T-helper 17 cell (primary cell): ENCODE measurements at places on chromosomes 3 and 15.

DNA sequence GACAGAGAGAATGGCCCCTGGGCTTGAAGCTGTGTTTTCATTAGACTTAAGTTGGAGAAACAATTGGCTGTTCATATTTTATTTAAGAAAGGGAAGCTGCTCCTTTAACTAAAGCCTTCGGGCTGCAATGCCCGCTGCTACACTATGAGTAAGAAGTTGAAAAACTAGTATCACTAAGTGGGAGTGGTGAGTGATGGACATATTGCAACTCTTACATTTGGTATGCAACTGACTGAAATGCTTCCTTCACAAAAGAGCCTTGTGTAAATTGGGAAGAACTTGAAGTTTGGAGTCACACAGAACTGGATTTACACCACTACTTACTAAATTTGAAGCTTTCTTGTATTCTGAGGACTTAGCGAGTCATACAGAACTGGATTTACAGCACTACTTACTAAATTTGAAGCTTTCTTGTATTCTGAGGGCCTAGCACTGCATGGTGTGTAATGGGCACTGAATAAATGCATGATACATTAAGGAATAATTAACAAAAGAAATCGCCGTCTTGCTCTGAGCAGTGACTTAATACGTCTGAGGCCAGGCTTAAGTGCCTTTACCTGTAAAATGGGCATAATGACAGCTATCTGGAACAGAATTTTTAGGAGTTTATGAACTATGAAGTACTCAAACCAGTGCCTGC is 149.5 kb downstream of the RYR3 start:
- no peak for DNase-seq

- no peak for DNase-seq
Observed at GRCh38 chr3:18247776-18248310, 177.3 kb downstream of the SATB1 start.

DNA sequence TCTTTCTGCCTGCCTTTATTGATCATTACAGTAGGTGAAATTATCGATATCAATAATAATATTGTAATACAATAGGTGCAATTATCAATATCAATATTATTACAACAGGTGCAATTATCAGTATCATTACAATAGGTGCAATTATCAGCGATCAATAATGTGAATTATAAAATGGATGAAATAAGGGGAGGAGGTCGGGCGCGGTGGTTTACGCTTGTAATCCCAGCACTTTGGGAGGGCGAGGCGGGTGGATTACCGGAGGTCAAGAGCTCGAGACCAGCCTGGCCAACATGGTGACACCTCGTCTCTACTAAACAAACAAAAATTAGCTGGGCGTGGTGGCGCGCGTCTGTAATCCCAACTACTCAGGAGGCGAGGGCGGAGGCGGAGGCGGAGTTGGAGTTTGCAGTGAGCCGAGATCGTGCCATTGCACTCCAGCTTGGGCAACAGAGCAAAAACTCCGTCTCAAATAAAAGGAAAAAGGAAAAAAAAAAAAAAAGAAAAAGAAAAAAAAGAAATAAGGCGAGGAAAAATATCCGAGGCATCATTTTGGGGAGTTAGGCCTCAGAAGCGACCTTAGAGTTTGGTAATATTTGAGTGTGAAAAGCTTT is 611 bp upstream of the BNIP2 start:
- DNase-seq = peak; percentile 43

GRCh38 chr3:149371001-149371722 is 6.3 kb downstream of the TM4SF1 start:
- no peak for DNase-seq

GRCh38 chr3:57127891-57128518 is 37.1 kb downstream of the IL17RD start:
- DNase-seq = no peak

DNA sequence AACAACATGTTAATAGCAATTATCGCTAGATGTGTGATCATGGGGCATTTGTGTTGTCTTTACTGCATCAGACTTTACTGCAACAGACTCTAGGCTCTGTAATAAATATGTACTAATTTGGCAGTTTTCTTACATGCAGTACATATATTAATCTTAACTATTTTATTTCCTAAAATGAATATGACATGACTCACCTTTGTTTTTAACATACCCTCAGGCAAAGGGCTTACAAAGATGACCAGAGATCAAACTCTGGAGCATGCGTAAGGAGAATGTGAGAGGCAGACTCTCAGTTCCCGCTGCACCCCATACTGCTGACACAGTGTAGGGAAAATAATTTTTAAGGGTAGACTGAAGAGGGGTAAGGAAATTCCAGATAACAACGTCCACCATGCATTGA is 7.2 kb upstream of the FAM174B start:
- no peak for DNase-seq

GRCh38 chr15:52924630-52925029 is 134.5 kb upstream of the ONECUT1 start:
- no peak for DNase-seq

- no peak for DNase-seq
Observed at GRCh38 chr3:141853081-141853601, 23.3 kb upstream of the ATP1B3 start.

DNA sequence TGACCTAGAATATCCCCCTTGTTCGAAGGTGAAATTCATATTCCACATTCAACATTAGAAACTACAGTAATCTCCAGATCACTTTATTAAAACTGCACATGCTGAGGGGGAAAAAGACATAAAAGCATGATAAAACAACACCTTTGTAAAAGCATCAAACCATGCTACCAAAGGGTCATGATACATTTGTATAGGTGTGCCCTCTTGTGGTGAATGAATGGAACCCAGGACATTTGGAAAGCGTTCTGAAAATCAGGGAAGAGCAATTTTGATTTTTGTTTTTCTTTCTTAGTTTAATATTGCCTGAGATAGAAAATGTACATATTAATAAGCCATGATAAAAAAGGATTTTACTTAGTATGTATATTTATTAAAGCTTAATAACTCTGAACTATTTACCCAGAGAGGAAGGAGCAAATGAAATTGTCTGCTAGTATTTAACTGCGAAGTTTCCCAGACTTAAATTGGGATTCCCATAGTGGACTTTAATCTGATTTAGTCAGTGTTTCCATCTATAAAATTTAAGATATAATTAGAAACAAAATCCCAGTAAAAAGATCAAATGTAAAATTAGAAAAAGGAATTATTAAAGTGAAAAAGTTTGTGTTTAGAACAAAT is 105.8 kb upstream of the ARL6 start:
- no peak for DNase-seq

- DNase-seq = no peak
Observed at GRCh38 chr3:12577379-12577778, 20.5 kb downstream of the MKRN2 start.

DNA sequence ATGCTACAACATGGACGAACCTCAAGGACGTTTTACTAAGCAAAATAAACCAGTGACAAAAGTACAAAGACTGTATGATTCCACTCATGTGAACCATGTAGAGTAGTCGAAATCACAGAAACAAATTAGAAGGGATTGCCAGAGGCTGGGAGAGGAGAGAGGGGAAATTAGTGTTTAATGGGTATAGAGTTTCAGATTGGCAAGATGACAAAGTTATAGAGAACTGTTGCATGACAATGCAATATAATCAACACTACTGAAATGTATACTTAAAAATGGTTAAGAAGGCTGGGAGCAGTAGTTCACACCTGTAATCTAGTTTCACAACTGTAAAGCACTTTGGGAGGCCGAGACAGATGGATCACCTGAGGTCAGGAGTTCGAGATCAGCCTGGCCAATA is 36.9 kb downstream of the PLS1 start:
- DNase-seq = no peak

DNA sequence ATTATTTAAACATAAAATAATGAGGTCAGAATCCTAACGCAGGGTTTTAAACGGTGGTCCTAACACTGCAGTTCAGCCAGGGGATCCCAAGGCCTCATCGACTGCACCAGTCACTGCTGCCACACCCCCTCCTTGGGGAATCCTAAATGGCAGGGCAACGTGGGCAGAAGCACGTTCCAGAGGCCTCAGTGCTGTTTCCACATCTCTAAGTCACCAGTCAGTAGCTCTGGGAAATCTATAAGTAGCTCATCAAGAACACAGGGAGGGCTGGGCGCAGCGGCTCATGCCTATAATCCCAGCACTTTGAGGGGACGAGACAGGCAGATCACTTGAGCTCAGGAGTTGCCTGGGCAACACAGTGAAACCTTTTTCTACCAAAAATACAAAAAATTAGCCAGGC is 47.5 kb downstream of the PRTG start:
- DNase-seq = no peak

DNA sequence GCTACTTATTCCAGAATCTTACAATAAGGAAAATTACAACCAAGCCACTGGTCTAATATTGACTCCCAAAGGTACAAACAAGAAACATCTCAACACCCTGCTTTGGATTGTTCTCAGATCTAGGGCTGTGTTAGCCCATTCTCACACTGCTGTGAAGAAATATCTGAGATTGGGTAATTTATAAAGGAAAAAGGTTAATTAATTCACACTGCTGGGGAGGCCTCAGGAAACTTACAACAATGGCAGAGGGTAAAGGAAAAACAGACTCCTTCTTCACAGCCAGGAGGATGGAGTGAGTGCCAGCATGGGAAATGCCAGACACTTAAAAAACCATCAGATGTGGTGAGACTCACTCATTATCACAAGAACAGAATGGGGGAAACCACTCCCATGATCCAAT is 208.3 kb downstream of the ULK4 start:
- no peak for DNase-seq

DNA sequence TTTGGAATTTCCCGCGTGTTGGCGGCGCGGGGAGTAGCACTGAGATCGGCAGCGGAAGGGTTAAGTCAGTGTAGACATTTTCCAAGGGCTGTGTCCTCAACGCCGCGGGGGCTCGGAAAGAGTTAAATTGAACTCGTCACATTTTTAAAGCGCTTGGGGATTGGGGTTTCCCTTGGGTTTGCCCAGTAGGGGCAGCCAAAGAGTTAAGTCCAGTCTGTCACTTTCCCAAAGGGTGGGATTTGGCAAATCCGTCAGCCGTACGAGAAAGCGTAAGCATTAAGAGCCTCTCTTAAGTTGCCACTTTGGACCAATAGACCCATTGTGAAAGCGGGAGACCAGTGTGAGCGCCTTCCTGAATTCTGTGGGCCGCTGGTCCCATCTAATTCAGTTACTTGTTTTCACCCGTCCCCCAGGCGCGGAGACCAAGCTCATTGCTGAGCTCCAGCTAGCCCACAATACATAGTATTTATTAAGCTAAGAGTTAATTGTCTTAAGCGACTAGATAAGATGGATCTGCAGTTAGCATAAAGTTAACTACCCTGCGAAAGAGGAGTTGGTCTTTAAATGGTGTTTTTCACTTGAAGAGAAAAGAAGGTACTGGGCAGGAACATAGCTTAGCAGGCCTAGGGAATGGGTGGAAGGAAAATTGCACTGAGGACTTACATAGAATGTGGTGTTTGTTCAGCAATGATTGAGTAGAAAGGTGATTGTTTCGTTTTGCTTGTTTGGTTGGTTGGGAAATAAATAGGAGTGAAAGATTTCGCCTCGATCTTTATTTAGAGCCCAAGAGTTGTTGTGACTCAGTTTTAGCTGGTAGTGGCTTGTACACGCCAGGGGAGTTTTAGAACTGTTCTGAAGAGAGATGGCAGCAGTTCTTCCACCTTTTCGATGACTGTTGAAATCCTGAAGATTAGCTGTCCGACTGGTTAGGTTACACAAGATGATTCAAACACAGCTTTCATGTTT is 932 bp downstream of the ARL8B start:
- no peak for DNase-seq

GRCh38 chr3:13716540-13717221 is 163.2 kb downstream of the WNT7A start:
- DNase-seq = no peak

GRCh38 chr3:108590460-108590859 is 938 bp downstream of the DZIP3 start:
- no peak for DNase-seq

DNA sequence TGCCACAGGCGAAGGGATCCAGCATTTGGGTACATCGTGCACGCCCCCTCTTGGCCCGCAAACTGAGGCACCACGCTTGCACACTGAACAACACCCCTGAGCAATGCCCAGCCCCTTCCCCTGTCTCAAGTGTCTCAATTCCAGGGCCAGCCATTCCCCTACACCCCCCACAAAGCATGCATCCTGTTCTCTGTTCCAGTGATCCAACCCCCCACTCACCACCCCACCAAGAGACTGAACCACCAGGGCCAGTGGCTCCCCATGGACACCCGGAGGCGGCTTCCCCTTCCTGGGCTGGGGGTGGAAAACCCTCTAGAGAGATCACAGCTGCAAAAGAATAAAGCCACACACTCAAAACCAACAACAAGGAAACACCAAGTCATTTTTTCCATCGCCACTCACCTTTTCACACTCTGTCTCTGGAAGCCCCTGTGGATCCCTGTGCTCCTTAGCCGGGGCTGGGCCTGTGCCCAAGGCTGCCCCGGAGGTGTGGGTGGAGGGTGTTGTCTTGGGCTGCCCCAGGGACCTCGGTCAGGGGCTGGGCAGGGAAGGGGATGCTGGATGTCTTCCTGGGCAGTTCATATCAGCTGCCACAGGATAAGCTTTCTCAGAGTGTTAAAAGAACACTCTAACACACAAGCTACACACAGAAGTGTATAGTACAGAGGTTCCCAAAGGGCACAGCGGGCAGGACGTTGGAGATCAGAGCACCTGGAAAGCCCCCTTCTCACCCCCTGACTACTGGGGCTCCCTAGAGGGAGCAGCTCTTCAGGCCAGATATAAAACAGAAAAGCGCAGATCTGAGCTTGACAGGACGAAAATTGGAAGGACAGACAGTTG is 92.5 kb downstream of the CHSY1 start:
- no peak for DNase-seq

DNA sequence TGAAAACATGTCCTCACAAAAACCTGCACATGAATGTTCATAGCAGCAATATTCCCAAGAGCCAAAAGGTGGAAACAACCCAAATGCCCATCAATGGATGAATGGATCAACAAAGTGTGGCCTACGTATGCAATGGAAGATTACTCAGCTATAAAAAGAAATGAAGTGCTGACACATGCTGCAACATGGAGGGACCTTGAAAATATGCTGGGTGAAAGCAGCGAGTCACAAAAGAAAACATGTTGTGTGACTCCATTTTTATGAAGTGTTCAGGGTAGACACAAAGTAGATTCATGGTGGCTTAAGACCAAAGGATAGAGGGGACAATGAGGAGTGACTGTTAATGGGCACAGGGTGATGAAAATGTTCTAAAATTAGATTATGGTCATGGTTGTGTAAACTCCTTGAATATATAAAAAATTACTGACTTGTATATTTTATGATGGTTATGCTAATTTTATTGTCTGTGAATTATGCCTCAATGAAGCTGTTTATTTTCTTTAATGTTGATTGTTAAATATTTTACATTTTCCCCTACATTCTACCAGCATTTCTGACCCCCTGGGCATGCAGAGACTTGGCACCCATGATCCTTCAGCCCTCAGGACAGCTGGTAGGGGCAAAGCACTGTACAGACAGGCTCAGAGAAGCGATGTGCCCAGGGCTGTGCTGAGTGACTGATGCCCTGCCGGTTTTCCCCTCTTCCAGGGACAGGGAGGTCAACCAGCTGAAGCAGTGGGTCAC is 37.8 kb downstream of the CFAP100 start:
- DNase-seq = no peak
